ENCODE measurements at places on chromosomes 4 and X.
A peak's percentile ranks its signal among the peaks of the same experiment; 100 is the strongest.

GRCh38 chr4:8324640-8325239 is 55.2 kb downstream of the HTRA3 start:
- no peak for DNase-seq

- DNase-seq, result no peak
Observed at GRCh38 chrX:15448010-15448639, 45.0 kb downstream of the PIR start.

- peak; percentile 16 for DNase-seq
Observed at GRCh38 chrX:2401590-2402360, 99.0 kb downstream of the DHRSX start.

DNA sequence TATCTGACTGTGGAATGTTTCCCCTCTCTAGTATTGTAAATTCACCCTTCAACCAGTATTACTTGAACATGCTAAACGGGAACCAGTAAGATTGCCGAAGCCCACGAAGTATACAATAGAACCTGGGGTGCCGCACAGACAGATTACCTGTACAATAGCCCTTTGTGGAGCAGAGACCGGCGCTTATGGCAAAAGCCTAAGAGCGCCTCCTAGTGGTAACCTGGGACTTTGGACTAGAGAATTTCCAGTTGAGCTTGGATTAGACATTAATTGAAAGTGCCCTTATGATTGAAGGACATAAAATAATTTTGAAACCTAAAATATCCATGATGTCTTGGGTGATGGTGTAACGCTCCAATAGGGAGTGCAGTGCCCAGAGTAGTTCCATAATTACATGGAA is 14.1 kb downstream of the ZNF157 start:
- no peak for DNase-seq

DNA sequence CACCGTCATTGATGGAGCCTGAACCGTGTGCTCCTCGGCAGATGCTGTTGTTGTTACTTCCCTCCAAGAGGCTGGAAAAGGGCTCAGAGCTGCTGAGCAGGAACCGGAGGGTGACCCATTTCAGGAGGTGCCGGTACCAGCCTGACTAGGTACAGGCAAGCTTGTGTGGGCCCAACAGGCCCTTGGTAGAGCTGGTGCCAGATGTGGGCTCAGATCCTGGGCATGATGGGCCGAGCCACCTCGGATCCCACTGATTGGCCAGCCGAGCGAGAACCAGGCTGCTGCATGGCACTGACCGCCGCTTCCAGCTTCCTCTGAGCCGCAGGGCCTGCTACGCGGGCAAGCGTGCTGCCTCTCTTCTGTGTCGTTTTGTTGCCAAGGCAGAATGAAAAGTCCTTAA is 33.7 kb downstream of the NOP14 start:
- DNase-seq, result no peak

DNA sequence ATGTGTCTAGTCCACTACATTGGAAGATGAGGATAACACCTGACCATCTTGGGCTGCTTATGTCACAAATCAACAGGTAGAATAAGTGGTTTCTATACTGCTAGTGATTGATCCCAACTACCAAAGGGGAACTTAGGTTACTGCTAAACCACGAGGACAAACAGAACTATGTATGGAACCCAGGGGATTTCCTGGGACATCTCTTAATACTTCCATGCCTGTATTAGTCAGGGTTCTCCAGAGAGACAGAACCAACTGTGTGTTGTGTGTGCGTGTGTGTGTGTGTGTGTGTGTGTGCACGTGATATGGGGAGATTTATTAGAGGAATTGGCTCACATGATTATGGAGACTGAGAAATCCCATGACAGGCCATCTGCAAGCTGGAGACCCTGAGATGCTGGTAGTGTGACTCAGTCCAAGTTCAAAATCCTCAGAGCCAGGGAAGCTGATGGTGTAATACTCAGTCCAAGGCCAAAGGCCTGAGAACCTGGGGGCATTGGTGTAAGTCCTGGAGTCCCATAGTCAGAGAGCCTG is 16.2 kb upstream of the AFF1 start:
- no peak for DNase-seq

- no peak for DNase-seq
Observed at GRCh38 chr4:109877400-109877799, 29.5 kb downstream of the LRIT3 start.

DNA sequence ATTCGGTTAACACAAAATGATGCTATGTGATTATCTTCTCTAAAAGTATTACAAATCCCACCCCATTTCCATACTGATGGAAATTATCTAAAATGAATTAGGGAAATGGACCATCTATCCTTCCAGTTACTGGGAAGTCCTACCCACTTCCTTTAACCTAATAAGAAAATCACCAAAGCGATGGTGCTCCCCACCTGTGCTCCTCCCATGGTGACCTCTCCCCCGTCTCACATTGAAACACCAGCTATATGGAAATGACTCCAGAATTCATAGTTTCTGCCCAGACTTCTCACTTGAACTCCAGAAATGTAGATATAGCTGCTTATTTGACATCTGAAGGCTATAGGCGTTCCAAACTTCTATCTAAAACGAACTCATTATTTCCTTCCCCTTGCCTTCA is 48.5 kb downstream of the CCKAR start:
- DNase-seq, result no peak

DNA sequence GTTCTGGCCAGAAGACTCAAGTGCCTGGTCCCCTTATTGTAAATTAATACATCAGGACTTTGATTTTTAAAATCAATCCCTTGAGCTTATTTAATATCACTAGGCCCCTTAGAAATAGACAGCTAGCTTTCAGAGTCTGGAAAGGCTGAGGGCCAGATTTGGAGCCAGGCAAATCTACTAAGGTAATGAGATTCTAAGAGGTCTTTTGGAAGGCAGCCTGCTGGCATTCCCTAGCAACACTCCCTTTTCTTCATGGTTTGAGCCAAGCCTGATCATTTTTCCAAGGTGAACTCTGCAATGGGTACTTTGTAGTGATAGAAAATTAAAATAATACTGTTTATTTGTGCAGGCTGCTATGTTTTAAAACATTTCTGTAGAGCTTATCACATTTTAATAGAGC is 378.5 kb downstream of the FAT4 start:
- no peak for DNase-seq

DNA sequence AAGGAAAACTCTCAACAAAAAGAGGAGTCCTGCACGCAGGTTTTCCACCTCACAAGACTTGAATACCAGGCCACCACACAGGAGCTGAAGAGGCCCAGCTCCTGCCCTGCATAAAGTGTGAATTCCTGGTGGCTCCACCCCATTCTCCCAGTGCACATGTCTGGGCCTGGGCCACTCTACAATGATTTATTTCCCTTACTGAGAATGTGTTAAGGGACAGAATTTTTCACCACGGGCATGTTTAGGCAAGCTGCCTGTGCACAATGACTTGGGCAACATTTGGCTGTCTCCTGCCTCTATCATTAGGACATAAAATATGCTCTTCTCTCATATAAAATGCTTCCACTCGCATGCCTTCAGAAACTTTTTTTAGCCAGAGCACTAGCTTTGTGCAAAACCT is 197.1 kb downstream of the SLC7A11 start:
- DNase-seq, result no peak

DNA sequence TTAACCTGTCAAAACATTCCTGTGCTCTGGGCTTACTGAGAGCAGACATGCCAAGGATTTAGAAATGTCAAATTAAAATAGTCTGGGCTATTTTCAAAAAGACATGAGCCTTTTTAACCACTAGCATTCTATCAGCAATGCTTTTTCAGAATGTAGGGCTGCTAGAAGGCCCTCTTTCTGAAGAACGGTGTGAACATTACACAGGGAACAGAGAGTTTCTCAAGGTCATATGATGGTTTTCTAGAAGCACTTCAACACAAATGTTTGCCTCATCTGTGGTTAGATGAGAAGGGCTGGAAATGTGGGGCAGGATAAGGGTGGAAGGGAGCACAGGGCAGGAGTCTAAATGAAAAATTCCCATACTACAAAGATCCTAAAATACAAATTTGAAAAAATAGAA is 39.3 kb downstream of the GRIA3 start:
- no peak for DNase-seq

DNA sequence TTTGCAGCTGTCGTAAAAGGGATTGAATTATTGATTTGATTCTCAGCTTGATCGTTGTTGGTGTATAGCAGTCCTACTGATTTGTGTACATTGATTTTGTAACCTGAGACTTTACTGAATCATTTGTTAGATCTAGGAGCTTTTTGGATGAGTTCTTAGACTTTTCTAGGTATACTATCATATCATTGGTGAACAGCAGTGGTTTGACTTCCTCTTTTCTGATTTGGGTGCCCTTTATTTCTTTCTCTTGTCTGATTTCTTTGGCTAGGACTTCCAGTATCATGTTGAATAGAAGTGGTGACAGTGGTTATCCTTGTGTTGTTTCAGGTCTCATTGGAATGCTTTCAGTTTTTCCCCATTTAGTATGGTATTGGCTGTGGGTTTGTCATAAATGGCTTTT is 8.4 kb downstream of the APOOL start:
- no peak for DNase-seq

- DNase-seq, result no peak
Observed at GRCh38 chr4:26766141-26766540, 94.5 kb upstream of the STIM2 start.

DNA sequence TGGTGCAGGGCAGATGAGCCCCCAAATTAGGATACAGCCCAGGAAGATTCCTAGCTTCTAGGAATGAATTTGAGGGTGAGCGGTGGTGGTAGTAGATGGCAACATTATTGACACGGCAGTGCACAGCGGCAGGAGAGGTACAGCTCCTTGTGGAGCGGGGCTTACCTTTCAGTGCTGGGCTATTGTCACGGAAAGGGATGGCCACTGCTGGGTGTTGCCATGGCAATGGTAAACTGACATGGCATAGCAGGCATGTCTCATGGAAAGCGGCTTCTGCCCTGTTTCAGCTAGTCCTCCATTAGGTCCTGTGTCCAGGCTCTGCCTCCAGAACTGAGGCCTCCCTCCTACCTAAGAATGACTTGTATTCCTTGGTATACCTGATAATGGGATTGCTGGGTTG is 81.8 kb upstream of the WDR1 start:
- DNase-seq, result no peak

DNA sequence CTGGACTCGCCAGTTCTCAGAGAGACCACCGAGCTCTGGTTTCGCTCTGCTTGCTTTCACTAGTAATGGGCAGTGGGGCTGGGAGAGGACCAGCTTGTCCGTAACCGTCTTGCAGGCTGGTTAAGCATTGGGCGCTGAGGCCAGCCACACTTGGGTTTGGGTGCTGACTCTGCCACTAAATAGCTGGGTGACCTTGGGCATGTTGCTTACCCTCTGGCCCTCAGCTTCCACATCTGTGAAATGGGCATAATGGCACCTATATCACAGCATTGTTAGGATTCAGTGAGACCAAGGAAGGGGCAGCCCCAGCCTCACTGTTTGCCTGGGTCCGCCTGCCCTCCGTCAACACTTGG is 43.5 kb downstream of the EVC start:
- no peak for DNase-seq
